ENCODE measurements at places on chromosomes 4 and X.

GRCh38 chr4:158945529-158946108 is 157.3 kb upstream of the RAPGEF2 start:
- no peak for DNase-seq

- no peak for DNase-seq
Observed at GRCh38 chrX:22760513-22761057, 239.2 kb upstream of the DDX53 start.

DNA sequence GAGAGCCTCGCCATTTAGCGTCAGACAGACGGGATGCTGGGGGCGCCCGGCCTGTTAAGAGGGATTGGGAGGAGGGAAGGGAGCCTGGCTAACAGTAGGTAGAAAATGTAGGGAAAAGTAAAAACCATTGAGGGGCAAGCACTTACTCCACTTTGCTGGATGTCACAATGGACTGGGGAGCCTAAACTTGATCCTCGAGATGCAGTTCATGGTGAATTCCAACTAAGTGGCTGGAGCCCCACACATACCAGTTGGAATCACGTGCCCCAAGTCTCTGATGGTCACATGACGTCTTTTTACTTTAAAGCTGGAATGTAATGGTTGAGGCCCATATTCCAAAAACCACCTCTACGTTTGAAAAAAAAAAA is 1.5 kb downstream of the PLS3 start:
- no peak for DNase-seq

DNA sequence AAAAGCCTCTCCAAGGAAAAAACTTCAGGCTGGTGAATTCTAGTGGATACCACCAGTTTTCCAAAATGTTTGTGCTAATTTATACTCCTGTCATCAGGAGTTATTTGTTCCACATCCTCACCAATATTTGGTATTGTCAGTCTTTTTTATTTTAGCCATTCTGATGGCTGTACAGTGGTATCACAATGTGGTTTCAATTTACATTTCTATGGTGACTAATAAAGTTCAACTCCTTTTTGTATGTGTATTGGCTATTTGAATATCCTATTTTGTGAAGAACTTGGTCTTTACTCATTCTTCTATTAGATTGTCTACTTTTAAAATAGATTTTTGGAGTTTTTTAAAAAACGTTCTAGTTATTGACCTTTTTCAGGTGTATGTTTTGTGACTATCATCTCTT is 33.0 kb upstream of the FRAS1 start:
- DNase-seq: no peak

DNA sequence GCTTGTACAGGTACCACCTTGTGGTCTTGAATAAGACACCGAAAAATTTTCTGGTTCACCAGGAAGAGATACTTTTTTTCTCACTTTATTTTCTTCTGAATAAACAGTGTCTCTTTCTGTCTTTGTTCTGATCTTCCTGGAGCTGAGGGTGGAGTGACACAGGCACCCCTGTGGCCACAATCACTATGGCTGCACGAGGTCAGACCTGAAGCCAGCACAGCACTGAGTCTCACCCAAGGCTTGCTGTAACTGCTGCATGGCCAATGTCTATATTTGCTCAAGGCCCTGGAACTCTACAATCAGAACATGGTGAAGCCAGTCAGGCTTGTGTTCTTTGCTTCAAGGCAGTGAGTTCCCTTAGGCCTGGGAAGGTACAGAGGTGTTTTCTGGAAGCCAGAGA is 87.2 kb downstream of the GPR174 start:
- DNase-seq: peak; percentile 24

DNA sequence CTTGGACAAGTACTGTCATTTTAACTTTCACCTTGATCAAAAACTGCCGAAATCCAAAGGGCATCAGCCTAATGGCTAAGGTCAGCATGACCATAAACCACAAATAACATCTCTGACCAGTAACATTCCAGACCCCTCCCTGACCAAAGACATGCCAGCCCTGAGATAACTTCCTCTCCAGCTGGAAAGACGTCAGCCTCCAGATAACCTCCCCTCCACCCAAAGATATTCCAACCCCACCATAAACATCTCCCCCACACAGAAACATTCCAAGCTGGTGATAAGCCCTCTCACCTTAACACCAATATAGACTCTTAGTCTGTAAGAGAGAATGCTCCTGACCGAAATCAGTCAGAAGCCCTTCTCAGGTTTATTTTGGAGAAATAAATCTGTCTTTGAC is 7.4 kb downstream of the PPP1R2C start:
- no peak for DNase-seq

DNA sequence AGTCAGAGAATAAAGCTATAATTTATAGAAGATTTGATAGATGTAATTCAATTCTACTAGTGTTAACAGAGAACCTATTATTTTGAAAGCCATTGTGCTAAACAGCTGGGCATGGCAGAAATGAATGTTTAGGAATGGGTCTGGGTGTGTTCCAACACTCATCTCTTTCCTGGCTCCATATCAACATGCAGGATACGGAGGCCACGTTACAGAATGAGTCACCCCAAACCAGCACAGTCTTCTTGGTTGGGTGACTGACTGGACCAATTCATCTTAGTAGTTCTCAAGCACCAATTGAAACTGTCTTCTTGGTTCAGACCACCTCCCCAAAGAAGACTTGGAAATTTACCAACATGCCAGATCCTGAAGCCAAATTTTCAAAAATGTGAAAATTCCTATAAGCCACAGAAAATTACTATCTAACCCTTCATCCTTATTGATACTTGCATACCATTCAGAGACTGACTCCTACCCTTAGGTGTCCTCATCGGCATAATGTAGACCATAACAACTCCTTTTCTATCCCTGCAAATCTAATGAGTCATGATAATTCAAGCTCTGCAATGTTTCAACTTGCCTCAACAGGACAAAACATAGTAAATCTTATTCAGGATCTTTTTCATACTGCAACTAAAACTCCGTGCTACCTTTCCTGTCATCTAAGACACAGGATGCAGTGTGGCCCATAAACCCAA is 52.0 kb upstream of the ATOH1 start:
- no peak for DNase-seq

- DNase-seq: no peak
Observed at GRCh38 chr4:125741825-125742452, 427.2 kb downstream of the FAT4 start.

DNA sequence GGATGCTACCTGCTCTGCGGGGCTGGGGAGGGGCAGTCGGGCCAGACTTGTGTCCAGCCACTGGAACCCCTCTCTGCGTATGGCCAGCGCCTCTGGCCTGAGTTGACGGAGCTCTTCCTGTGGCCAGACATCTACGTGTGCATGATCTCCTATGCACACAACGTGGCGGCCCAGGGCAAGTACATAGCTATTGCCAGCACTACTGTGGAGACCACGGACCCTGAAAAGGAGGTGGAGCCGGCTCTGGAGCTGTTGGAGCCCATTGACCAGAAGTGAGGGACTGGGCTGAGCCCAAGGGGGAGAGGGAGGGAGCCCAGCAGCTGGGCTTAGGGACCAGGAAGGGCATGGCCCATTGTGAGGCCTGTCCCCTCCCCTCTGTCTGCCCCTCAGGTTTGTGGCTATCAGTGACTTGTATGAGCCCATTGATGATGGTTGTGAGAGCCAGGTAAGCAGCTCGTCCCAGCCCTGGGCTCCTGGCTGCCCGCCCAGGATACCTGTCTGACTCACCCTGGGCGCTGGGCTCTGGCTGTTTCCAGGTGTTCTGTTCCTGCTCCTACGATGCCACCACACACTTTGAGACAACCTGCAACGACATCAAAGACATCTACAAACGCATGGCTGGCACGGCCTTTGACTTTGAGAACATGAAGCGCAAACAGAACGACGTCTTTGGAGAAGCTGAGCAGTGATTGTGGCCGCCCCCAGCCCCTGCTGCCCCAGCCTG is 1.8 kb upstream of the FAM50A start:
- no peak for DNase-seq

- DNase-seq: no peak
Observed at GRCh38 chr4:110484767-110485166, 8.8 kb downstream of the ENPEP start.

- no peak for DNase-seq
Observed at GRCh38 chr4:21001490-21001889, 301.2 kb downstream of the PACRGL start.

DNA sequence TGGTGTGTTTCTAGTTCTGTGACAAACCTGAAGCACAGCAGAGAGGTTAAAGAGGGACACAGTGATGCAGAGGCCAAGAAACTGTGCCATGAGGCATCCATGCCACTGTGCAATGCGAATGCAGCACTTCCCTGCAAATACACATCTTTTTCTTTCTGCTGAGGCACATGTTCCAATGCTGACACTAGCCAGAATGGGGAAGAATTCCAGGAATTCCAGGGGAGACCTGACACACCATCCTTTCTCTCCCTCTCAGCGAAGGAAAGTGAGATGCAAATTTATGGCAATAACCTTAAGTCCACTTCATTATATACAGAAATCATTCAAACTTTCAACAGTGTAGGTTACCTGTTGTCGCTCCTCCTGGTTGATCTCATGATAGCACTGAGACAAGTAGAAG is 204.8 kb downstream of the LDB2 start:
- DNase-seq: no peak

- no peak for DNase-seq
Observed at GRCh38 chr4:136036744-136037143, 1495.5 kb downstream of the PCDH18 start.

- DNase-seq: no peak
Observed at GRCh38 chr4:179344861-179345260, 1902.6 kb upstream of the AGA start.

DNA sequence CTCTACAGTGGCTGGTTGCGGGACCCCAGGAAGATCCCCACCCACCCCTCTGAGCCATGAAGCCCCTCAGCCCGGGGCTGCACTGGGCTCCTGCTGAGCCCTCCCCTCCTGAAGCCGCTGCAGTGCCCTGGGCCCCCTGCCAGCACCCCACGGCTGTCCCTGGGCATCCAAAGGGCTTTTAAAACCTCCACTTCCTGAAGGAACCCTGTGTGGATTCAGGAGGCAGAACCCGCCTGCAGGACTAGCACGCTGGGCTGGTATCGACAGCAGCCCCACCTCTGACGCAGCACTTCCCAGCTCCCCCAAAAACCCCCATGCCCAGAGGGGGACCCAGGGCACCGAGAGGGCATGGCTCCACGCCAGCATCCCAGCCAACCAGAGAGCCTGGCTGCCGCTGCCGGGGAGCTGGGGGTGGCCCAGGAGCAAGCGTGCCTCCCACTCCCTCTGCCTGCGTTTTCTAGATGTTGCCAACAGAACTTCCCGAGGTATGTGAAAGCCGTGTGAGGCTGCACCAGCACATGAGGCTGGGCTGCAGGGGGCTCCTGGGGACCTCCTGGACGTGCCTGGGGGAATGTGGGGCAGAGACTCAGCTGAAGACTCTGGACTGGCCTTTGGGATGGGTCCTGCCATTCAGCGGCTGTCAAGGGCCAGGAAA is 6.3 kb downstream of the MXD4 start:
- peak; percentile 6 for DNase-seq

DNA sequence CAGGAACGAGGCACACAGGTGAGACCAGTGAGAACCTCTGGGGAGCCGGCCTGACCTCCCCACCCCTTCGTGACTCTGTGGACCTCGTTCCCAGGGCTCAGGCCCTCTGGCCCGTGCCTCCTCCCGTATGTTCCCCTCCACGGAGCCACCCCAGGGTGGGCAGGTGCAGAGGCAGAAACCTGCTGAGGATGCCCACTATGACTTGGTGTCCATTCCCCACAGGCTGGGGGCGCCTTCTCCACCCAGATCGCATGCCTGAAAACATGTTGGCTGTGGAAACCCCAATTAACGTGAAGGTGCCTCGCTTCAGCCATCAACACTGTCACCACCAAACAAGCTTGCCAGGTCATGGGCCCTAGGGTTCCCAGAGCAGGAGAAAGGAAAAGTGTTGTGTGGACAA is 27.0 kb downstream of the BLOC1S4 start:
- DNase-seq: no peak

- DNase-seq: peak; percentile 40
Observed at GRCh38 chr4:78059524-78059889, 2.4 kb downstream of the FRAS1 start.

DNA sequence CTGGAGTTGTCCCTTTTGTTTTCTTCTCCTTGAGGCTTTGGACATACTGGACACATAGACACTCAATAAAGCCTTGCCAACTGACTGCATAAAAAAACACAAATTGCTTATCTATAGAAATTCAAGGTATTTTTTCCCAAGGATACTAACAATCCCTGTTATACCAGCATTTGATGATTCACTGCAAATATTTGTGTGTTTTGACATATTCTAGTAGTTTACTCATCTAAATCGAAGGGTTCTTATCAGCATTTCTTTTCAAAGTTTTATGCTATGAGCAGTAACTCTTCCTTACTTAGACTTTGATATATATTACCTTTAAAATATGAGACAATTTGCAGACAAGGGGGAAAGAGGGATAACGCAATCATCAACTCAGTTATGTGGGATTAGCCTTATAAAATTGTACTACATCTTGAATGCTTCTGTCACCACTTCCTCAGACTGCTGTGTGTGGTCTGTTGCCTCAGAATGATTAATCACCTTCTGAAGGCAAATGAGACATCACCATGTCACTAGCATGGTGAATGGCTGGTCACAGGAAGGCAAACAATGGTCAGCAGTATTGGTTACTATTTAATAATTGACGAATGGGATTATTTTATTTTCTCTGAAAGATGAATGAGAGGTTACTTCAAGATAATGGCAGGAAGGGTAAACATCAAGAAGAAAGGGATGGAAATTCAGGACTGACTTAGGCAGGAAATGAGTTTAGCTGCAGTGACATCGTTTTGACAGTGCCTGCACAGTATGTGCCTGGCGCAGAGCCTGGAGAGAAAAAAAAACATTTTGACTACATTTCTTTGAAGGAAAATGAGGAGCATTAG is 544.3 kb upstream of the CNKSR2 start:
- DNase-seq: no peak

- peak; percentile 33 for DNase-seq
Observed at GRCh38 chrX:71636438-71637252, 18.3 kb upstream of the CXCR3 start.

GRCh38 chr4:576991-577498 is 950 bp upstream of the TMEM271 start:
- DNase-seq: no peak

GRCh38 chr4:1075809-1076699 is 37.3 kb downstream of the RNF212 start:
- no peak for DNase-seq

DNA sequence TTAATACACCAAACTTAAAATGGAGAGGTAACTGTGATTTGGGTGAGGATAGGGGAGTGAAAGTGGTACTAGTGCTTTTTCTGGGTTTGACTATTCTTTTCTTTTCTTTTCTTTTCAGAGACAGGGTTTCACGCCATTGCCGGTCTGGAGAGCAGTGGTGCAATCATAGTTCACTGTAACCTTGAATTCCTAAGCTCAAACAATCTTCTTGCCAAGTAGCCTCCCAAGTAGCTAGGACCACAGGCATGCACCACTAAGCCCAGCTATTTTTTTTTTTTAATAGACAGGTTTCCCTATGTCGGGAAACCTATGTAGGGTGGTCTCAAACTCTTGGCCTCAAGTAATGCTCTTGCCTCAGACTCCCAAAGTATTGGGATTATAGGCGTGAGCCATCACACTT is 3.0 kb upstream of the ARMCX4 start:
- DNase-seq: no peak

- DNase-seq: no peak
Observed at GRCh38 chrX:110557864-110558263, 199.2 kb downstream of the RTL9 start.

Measured in activated CD4-positive, alpha-beta memory T cell treated with anti-CD3 and anti-CD28 coated beads for 36 hours (primary cell).